ENCODE measurements at places on chromosomes 4 and X.

GRCh38 chrX:12974305-12974795 is 560 bp upstream of the TMSB4X start:
- peak; percentile 87 for DNase-seq

DNA sequence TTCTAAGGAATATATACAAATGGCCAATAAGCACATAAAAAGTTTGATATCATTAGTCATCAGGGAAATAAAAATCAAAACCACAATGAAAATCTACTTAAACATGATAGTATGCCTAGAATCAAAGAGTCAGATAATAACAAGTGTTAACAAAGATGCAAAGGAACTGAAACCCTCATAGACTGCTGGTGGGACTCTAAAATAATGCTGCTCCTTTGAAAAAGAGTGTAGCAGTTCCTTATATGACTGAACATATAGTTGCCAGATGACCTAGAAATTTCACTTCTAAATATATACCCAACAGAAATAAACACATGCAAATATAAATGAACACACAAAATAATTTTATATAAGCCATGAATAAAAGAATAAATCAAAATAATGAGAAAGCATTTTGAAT is 205.1 kb upstream of the CTSO start:
- no peak for DNase-seq

DNA sequence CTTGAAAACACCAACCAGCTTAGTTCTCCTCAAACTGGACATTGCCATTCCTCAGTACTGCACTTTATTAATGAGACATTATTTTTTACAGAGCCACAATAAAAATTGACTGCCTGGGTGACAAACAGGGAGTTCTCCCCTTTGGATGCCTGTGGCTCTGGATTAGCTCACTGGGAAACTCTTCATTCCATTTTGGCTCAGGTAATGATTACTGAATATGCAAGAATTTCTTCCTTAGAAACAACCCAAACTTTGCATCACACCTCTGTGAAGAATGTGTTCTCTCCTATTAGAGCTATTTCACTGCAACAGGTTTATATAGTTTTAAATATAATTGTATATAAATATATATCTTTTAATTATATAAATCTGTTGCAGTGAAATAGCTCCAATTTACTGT is 2065.8 kb downstream of the ARAP2 start:
- DNase-seq = no peak

DNA sequence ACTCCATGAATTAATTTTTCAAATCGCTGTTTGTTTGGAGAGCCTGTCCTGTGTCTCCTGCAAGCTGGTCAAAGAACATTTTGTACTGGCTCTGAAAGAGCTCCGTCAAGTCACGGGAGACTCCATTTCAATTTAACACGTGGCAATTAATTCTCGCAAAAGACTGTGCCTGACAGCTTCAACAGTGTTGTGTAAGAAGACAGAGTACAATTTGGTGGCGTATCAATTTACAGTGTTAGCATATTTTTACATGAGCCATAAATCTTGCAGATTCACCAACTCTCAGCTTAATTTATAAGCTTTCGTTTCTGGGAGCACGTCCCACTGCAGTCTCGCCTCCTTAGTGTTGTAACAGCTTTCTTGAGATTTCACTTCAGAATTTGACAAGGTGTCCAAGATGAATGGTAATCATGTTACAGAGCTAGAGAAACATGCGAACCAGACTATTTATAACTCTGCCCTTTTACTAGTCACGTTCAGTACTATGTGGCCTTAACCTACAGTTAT is 70.8 kb downstream of the RWDD4 start:
- peak; percentile 8 for DNase-seq

DNA sequence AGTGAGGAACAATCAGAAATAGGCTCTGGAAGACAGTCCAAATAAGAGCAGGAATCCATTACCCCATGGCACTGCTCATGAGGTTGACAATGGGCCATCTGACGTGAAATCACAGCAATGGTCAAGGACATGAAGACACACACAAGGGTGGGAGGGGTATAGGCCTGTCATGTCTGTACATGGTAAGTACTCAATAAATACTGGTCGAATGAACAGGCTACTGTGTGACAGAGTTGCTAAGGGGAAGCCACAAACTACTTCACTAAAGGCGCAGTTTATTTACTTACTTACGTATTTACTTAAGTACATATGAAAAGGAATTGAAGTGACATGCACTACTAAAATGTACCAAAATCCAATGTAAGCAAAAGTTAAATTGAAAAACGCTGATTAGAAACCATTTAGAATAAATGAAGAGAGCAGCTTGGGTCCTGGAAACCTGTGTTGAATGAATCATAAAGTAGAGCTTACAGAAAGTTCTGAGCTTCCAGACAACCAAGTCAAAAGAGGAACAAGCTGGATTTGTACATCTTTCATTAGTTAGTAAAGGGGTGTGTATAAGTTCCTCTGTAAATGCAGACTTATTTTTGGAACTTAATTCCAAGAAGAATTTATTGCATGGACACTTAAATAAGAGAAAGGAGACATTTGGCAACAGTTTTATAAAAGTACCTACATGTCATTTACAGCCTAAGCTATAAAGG is 32.7 kb downstream of the ALPK1 start:
- no peak for DNase-seq

DNA sequence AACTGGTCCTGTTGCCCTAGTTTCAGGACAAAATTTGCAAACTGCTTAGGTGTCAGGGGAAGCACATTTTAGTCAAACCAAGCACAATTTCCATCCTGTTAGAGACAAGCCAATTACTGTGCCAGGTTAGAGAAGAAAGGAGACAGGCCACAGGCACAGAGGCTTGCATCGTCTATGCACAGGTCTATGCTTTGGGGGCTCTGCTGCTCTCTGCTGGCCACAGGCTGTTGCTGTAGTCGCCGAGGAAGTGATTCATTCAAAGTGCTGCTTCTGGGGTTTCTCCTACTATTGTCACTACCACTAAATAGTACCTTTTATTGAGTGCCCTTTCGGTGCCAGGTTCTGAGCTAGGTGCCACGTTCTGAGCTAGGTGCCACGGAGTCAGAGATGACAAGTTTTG is 45.5 kb downstream of the VGLL1 start:
- DNase-seq = peak; percentile 37
